Posterior vena cava (tissue), 2 donors: ENCODE measurements at places on chromosomes 5 and 9. TPM values are rescaled to one million over a fixed set of nuclear protein-coding genes. Genes with fewer than 3 reads are reported as not detected.

The CDH9 gene
- total RNA-seq: not detected

The TEK gene
- total RNA-seq: 14.5 TPM

The PRSS3 gene
- total RNA-seq: 1.00 TPM

The PTGR1 gene
- 20.3 TPM for total RNA-seq

The ZBTB6 gene
- 9.0 TPM for total RNA-seq

The SEPTIN8 gene
- total RNA-seq: 42.9 TPM

The TUSC1 gene
- 12.9 TPM for total RNA-seq

The SHISAL2B gene
- total RNA-seq: not detected

- no peak for DNase-seq
Measured at GRCh38 chr5:6407558-6408259, 29.4 kb upstream of the MED10 start.

- DNase-seq: no peak
Measured at GRCh38 chr5:14442536-14442935, 139.1 kb upstream of the OTULINL start.

- no peak for DNase-seq
Measured at GRCh38 chr9:100575006-100575405, 2.9 kb upstream of the CAVIN4 start.

GRCh38 chr9:94472806-94473360 lies 82.0 kb upstream of the PCAT7 start:
- no peak for DNase-seq

DNA sequence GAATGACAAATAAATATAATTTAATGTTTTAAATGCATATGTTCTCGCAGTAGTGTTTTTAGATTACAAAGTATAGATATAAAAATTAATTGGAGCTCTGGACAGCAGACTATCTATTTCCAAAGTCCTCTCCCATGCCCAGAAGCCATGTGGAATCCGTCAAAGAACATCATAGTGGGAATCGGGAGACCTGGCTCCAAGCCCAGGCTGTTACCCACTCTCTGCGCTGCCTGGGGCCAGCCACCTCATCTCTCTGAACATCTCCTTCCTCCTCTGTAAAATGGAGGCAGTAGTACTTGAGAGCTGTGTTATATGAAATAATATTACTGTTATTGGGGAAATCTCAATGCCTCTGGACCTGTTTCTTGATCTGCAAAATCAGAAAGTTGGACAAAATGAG lies 58.1 kb upstream of the SLC30A5 start:
- no peak for DNase-seq

GRCh38 chr5:43161244-43161643 lies 30.8 kb upstream of the NIM1K start:
- DNase-seq: no peak

GRCh38 chr5:81417052-81417451 lies 23.1 kb upstream of the ACOT12 start:
- DNase-seq: no peak

DNA sequence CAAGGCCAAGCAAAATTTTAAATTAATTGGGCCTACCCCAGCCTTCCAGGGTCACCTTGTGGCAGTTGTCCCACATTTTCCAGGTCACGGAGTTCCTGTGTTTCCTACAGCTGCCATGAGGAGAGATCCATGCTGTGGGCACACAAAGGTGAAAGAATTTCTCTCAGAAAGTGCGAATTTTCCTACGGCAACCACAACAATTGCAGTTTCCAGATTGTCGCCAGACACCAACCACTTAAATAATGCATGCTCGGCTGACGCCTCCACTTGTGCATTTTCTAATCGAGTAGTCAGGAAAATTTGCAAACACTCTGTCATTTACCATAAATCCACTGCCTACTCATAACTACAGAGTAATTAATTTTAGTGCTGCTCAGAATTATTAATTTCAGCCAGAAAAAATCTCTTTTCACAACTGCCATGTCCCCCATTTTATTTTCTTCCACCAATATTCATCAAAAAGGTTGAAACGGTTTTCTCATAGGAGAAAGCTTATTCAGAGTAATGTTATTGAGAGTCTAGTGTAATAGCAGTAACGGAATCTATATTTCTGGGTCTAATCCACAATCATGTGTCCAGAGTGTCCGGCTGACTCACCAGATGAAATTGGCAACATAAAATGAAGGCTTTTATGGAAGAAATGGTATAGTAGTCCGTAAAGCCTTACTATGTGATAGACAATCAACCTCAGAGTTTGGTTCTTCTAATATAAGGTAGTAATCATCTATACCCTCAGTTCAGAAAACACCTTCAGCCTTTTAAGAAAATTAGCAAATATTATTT lies 389.8 kb downstream of the NR2F1-AS1 start:
- no peak for DNase-seq

GRCh38 chr5:160649304-160649703 lies 202.7 kb downstream of the ATP10B start:
- DNase-seq: no peak

GRCh38 chr5:132363431-132364112 lies 5.9 kb upstream of the SLC22A5 start:
- no peak for DNase-seq

- no peak for DNase-seq
Measured at GRCh38 chr5:156051972-156052371, 275.0 kb upstream of the SGCD start.

- DNase-seq: no peak
Measured at GRCh38 chr5:88836195-88836838, 46.7 kb downstream of the MEF2C start.

DNA sequence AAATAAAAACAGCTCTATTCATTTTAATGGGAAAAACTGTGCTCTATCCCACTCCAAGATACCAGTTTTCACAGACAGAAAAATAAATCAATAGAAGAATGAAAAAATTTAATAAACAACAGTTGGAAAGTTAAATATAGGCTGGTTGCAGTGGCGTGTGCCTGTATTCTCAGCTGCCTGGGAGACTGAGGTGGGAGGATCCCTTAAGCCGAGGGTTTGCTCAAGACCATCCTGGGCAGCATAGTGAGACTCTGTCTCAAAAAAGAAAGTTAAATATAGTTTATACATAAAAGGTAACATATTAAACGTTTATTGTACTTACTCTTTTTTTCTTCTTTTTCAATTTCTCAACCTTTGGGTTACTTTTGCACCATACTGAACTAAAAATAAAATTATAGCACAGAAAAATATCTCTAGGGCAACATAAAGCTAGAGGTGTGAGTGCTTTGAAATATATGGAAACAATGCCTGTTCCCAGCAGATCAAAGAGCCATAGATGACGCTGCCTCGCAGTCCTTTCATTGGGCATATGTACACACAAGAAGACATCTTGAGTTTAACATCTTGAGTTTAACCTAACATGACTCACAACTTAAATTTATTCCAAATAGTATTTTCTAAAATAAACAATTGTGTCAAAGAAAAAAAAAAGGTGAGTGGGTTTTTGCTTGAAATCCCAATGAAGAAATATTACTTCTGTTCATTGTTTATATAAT lies 25.7 kb upstream of the KLF9 start:
- no peak for DNase-seq

- DNase-seq: peak; percentile 17
Measured at GRCh38 chr9:113570749-113571711, 107.5 kb downstream of the RGS3 start.
